ENCODE measurements at places on chromosomes 1 and 21.

GRCh38 chr1:15684468-15685291, 560 bp downstream of the PLEKHM2 start:
- DNase-seq = peak; percentile 43

DNA sequence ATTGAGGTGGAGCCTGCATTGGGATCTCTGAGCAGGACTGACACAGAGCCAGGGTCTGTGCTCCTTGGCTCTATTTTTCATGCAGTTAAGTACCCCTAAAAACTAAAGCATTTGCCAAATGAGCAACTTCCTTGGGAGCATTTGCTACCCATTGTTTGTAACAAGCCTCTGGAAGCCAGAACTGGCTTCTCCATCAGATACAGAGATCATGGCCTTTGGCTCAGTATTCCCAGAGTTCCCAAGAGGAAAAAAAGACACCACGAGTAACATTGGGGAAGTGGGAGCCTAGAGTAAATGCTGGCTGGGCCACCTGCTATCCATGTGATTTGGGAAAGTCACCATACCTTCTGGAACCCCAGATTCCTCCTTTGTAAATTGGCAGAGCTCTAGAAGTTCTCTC, 44.8 kb downstream of the OPTC start:
- no peak for DNase-seq

- no peak for DNase-seq
Observed at GRCh38 chr1:10056599-10056987, 23.8 kb downstream of the UBE4B start.

GRCh38 chr1:229643996-229644745, 18.1 kb downstream of the URB2 start:
- DNase-seq = no peak

- DNase-seq = no peak
Observed at GRCh38 chr1:85278853-85279314, 2.5 kb upstream of the BCL10 start.

- DNase-seq = no peak
Observed at GRCh38 chr1:1397839-1398523, 1.2 kb downstream of the CCNL2 start.

DNA sequence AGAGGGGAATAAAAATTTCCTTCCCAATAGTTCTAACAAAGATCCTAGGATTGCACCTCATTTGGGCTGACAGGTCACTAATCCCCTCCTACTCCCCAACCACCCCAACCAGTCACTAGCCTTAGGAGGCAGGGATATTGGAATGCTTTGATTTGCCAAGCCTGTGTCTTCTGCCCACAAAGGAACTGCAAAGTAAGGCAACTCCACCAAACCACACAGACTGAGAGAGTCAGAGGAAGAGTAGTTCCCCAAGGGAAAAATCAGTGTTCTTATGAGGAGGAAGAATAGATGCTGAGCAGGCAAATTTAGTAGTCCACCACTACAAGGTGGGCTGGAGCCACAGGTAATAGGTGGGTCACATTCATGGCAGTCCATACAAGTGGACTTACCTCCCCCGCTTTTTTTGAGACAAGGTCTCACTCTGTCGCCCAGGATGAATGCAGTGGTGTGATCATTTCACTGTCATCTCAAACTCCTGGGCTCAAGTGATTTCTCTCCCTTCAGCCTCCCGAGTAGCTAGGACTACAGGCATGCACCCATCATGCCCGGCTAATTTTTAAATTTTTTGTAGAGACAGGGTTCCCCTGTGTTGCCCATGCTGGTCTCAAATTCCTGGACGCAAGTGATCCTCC, 3.7 kb upstream of the TMEM39B start:
- no peak for DNase-seq

GRCh38 chr1:79472067-79472656, 465.6 kb upstream of the ADGRL4 start:
- no peak for DNase-seq

DNA sequence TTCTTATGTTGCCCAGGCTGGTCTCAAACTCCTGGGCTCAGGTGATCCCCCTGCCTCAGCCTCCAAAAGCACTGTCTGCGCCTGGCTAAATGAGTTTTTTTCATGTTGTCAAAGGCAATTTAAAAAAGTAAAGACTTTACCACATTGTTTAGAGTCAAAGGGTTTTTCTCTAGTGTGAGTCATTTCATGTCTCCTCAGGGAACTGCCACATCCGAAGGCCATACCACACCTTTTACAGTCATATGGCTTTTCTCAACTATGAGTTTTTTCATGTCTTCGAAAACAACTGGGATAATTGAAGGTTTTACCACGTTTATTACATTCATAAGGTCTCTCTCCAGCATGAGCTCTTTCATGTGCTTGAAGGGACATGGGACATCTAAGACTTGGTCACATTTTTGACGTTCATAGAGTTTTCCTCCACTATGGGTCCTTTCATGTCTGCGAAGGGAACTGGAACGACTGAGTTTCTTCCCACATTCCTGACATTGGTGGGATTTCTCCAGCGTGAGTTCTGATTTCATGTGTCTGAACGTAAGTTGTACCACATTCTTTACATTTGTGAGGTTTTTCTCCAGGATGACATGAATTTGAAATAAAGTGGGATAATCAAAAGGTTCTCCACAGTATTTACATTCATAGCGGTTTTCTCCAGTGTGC, 65.6 kb downstream of the UCHL5 start:
- DNase-seq = no peak

GRCh38 chr1:81369833-81370232, 430.9 kb upstream of the ADGRL2 start:
- no peak for DNase-seq

DNA sequence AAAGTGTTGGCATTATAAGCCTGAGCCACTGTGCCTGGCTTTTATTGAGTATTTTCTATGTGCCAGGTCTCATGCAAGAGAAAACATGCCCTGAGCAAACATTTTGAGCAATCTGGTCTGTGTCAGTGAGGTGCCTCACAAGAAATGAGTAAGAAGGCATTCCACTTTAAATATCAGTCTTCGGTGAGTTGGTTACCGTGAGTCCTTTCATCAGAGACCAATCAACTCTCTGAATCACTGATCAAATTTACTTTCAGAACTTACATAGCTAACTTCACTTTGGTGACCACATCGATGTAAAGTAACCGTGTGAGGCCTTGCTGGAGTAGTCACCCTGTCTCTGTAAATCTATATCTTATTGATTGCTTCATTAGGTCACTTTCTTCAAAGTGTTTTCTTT, 14.3 kb upstream of the DDX59 start:
- no peak for DNase-seq

- no peak for DNase-seq
Observed at GRCh38 chr1:110859062-110859461, 13.9 kb upstream of the CD53 start.

DNA sequence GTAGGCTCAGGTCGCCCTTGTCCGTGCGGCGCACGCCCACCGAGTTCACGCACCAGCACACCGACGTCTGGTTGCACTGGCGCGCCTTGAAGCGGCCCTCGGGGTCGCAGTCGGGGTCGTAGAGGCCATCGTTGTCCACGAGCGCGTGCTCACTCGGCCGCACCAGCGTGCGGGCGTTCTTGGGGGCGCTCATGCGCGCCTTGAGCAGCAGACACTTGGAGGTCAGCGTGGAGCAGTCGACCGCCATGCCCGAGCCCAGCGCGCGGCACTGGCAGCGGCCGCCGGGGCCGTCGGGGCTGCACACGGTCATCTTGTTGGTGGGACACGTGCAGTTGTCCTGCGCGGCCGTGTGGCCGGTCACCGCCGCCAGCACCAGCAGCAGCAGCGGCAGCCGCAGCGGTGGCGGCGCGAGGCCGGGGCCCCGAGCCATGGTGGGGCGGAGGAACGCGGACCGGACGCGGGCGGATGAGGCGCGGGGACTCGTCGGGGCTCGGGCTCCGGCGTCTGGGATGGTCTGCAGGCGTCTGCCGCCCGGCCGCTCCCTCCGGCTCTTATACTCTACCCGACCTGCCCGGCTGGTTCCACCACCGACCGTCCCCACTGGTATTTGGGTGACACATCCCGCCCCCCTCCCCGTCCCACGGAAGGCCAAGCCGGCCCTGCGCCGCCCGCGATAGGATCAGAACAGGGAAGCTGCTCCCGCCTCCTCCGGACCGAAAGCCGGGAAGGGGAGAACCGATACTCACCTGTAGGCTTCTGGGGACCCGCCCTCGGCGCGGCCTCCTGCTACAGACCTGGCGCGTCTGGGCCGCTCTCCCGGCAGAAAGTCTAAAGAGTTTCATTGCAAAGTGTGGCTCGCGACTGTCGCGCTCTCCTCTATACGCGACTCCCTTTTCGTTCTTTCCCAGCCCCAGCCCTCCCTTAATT, at the start of gene TACSTD2:
Gene TACSTD2 (minus strand): TSS at position 526 of the 927 bp plus-strand sequence. CDS start 96 bp downstream, at position 430.
- no peak for DNase-seq

DNA sequence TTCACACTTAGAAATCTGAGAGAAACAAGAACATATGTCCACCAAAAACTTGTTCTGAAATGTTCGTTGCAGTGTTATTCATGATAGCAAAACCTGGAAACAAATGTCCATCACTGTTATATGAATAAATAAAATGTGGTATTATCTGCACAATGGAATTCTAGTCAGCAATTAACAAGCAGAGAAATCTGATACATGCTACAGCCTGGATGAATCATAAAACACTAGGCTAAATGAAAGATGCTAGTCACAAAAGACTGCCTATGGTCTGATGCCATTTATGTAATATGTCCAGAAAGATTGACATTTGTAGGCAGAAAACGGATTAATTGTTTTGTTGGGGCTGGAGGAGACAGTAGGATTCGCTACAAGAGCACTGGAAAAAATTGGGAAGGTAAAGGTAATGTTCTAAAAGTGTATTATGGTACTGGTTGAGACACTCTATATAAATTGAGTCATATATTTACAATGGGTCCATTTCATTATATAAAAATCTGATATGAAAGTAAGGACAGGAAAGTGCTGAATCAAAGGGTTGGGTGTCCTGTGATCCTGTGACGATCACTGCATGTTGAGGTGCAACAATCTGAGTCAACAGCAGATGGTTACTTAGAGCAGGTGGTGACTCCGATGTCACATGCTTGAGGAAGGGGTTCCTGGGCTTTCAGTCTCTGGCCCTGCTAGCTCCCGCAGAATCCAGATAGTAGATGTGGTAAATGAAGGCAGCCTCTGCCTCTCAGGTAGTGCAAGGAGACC, 102.1 kb upstream of the NBPF4 start:
- no peak for DNase-seq

- DNase-seq = peak; percentile 43
Observed at GRCh38 chr1:50368179-50369007, 54.9 kb downstream of the DMRTA2 start.

- no peak for DNase-seq
Observed at GRCh38 chr1:42037586-42037985, 115.6 kb upstream of the GUCA2B start.

DNA sequence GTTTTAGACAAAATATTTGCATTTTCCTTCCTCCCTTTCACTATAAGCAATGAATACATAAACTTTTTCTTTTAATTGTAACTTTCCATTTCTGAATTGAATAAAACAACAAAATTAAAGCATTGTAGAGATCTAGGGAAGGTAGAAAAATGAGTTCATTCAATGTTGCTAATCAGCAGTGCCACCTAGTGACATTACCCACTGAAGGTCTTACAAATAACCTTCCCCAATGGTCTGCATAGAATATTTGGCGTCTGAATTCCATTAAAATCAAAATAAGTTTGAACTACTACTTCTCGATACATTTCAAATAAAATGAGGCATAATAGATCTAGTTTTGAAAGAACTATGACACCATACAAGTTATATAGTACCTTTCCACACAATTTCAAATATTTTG, 19.6 kb downstream of the FH start:
- DNase-seq = peak; percentile 24

GRCh38 chr1:51316113-51316845, 14.1 kb downstream of the TTC39A start:
- DNase-seq = no peak

DNA sequence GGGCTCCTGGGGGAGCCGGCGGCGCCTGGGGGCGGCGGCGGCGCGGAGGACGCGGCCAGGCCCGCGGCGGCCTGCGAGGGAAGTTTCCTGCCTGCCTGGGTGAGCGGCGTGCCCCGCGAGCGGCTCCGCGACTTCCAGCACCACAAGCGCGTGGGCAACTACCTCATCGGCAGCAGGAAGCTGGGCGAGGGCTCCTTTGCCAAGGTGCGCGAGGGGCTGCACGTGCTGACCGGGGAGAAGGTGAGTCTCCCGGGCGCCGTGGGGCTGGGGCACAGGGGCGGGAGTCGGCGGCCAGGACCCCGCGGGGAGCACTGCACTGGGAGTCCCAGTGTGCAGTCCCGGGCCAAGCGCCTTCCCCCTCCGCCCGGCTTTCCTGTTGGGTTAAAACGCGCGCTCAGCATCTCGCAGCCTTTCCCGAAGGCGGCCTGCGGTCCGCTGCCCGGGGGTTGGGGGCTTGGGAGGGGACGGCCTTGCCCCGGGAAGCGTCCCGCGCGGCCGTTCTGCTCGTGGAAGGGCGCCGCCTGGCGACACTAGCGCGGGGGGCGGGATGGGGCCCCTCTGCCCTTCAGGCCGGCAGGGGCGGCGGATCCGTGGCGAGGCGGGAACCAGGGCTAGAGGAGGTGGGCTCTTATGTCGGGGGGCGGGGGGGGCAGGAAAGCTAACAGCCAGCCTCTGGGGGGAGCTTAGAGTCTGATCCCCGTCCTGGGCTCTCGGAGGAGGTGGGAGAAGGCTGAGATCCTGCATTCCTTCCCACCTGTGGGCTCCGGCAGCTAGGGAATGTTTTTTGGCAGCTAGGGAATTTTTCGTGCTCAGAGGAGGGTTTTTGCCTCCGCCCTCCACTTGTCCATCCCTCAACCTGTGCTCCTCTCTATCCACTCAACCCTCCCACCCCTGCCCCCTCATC, 1.1 kb downstream of the HUNK start:
- peak; percentile 80 for DNase-seq

GRCh38 chr21:43354026-43354420, 72.9 kb downstream of the SIK1 start:
- no peak for DNase-seq

DNA sequence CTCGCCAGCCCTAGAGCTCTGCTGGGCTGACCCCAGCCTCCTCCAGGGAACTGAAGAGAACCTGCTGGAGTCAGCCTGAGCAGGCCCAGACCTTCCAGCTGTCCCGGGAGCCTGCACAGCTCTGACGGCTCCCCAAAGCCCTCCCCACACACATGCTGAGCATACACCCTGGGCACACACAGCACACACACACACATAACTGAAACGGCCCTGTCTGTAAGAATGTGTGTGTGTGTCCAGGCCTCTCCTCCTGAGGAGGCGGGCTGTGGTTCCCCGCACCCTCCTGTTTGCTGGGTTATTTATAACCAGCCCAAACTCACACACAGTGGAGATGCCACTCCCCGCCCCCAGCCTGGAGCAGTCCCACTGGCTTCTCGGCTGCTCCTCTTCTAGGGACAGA, 20.2 kb downstream of the SDC3 start:
- no peak for DNase-seq

GRCh38 chr1:207711285-207711684, 40.6 kb upstream of the CD46 start:
- no peak for DNase-seq

DNA sequence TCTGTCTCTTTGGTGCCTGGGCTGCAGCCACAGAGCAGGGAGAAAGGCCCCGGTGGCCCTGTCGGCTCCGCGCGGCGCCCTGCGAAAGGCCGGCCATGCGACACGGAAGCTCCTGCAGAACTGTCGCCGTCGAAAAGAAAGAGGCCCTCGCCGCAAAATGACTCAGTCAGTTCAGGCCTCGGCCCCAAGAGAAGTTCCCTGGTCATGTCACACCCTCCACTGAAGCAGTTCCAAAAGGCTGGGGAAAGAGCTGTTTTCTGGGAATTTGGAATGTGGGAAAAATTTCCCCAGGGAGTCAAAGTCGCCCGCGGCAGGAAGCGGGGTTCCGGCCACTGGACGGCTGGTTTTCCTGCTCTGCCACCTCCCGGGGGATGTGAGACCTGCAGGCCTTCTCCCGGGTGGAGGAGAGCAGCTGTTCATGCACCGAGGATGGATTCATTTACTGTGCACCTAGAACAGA, 115.8 kb upstream of the ZNF678 start:
- peak; percentile 80 for DNase-seq
